Hematopoietic multipotent progenitor cell treated with erythropoietin and hydrocortisone succinate and interleukin-3 and kit ligand, for 8 days (in vitro differentiated cells): ENCODE measurements at places on chromosomes 1 and 21.
A peak's percentile ranks its signal among the peaks of the same experiment; 100 is the strongest.

- DNase-seq: no peak
These were observed 86.1 kb downstream of the PRKAB2 start for GRCh38 chr1:147086129-147086528.

DNA sequence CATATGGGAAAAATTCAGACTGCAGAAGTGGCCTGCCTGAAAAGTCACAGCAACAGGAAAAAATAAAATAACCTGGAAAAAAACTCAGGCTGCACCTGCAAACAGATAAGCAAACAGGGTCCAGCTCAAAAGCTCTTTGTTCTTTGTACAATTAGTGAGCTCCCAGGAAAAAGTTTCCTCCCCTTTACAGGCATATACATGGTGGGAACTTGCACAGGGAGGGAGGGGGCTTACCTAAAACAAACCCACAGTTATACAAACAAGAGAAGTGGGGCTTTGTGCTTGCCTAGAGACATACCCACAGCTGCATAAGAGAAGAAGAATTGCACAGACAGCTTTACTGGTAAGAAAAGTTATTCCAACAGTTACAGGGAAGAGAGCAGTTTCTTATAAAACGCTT is 31.7 kb upstream of the COG2 start:
- no peak for DNase-seq

DNA sequence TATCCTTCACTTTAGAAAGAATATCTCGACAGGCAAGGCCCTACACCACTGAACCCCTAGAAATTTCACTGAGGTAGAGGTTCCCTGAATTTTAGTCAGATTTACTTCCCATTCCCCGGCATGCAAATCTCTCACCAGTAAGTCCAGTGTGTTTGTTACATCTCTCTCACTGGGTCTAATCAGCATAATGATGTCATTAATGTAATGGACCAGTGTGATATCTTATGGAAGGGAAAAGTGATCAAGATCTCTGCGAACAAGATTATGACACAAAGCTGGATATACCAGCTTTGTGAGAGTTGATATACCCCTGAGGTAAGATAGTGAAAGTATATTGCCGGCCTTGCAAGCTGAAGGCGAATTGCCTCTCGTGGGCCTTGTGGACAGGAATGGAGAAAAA is 7.9 kb downstream of the RNU11 start:
- no peak for DNase-seq

GRCh38 chr1:201896951-201897391 is 8.3 kb downstream of the SHISA4 start:
- DNase-seq: no peak

DNA sequence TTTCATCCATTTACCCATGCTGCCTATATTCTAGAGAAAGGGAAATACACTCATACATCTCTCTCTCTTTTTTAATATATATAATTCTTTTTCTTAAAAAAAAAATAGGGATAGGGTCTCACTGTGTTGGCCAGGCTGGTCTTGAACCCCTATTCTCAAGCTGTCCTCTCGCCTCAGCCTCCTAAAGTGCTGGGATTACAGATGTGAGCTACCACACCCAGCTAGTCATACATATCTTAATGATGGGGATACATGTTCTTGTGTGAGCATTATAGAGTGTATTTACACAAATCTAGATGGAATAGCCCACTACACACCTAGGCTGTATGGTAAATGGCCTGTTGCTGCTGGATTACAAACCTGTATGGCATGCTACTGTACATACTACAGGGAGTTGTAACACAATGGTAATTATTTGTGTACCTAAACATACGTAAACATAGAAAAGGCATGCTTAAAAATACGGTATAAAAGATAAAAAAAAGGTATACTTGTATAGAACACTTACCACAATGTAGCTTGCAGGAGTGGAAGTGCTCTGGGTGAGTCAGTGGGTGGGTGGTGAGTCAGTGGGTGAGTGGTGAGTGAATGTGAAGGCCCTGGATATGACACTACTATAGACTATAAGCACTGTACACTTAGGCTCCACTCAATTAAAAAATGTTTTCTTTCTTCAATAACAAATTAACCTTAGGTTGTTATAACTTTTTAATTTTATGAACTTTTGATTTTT is 72.9 kb downstream of the IVNS1ABP start:
- DNase-seq: no peak

GRCh38 chr1:41566969-41567368 is 82.5 kb upstream of the EDN2 start:
- DNase-seq: no peak

DNA sequence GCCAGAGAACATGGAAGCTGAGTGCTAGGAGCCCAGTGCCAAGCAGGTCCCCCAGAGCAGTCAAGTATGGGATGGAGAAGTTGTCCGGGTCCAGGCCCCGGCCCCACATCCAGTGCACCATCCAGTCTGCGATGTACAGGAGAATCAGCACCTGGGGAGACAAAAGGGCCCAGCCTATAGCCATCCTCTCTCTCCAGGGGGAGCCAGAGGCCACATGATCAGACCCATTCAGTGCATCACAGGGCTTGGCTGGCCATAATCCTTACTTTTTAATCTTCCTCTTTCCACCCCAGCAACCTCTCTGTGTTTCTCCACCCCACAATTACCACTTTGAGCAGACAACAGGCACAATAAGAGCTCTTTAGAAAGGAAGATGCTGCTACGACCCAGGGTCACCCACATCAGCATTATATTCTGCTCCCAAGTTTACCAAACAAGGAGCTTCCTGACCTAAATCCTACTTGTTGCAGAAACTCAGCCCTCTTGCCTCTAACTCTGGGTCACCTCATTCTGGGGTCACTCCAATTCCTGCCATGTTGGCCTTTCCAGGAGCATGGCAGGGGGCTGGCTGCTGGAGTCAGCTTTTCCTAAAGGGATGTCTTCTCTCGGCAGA is 16.4 kb upstream of the RAB29 start:
- DNase-seq: peak; percentile 71

DNA sequence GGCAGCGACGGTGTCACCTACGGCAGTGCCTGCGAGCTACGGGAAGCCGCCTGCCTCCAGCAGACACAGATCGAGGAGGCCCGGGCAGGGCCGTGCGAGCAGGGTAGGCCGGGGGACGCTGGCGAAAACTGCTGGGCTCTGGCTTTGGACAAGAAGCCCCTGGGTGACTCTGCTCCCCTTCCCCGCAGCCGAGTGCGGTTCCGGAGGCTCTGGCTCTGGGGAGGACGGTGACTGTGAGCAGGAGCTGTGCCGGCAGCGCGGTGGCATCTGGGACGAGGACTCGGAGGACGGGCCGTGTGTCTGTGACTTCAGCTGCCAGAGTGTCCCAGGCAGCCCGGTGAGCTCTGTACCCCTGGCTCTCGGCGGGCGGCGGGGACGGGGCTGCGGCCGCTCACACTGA is 24.0 kb downstream of the AGRN start:
- no peak for DNase-seq

DNA sequence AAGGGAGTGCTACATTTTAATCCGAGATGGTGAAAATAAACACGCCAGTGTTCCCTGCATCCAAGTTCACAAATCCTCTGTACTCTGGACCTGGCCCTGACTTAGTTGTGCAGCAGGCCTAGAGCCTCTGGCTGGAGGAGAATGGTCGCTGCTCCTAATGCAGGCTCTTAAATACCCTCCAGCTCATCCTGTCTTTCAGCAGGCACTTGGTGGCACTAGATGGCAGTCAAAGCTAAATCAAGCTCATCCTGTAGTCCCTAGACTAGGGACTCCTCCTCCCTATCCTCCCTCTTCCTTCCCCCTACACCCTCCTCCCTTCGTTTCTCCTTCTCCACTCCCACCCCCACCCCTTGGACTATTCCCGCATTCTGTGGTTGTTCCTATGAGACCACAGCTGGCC is 41.6 kb upstream of the MTR start:
- DNase-seq: peak; percentile 59

DNA sequence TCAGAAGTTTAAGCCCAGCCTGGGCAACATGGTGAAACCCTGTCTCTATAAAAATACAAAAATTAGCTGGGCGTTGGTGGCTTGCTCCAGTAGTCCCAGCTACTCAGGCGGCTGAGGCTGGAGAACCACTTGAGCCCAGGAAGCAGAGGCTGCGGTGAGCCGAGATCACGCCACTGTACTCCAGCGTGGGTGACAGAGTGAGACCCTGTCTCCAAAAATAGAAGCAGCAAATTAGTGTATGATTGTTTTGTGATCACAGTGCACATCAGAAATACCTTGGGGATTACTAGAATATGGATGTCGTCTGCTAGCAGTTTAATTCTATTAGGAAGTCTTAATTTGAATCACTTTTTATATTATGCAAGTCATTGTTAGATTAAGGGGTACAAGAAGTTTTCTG is 59.0 kb downstream of the ZBTB17 start:
- DNase-seq: no peak

GRCh38 chr1:156641761-156642264 is at the start of gene BCAN:
BCAN (plus strand) TSS chr1:156642117; CDS start chr1:156646055, 3,938 bp downstream.
- no peak for DNase-seq

- DNase-seq: no peak
These were observed 3.7 kb upstream of the SLC19A1 start for GRCh38 chr21:45545691-45546531.
